DMS 273 treated with DMSO at 0.1 percent for 48 hours (cell line): ENCODE measurements at places on chromosomes 7 and 10.
A peak's percentile ranks its signal among the peaks of the same experiment; 100 is the strongest.

GRCh38 chr7:151301471-151302462, 39.8 kb upstream of the NUB1 start:
- DNase-seq = no peak

- no peak for DNase-seq
Observed at GRCh38 chr7:18861514-18862118, 255.8 kb downstream of the TWIST1 start.

GRCh38 chr7:151519765-151520418, at the start of gene RHEB:
RHEB (minus strand) TSS chr7:151519895; CDS start chr7:151519511, 384 bp downstream.
- peak; percentile 99 for DNase-seq

DNA sequence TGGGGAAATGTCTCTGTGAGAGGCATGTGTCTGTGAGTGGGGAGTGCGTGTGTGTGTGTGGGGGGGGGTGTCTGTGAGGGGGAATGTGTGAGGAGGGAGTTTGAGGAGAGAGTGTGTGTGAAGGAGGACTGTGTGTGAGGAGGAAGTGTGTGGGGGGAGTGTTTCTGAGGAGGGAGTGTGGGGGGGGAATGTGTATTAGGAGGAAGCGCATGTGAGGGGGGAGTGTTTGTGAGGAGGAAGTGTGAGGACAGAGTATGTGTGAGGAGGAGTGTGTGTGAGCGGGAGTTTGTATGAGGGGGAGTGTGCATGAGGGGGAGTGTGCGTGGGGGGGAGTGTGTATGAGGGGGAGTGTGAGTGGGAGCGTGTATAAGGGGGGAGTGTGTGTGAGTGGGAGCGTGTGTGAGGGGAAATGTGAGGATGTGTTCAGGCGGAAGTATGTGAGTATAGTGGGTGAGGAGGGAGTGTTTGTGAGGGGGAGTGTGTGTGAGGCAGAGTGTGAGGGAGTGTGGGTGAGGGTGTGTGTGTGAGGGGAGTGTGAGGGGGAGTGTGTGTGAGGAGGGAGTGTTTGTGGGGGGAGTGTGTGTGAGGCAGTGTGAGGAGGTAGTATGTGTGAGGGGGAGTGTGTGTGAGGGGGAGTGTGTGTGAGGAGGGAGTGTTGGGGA, 21.8 kb upstream of the PTPRN2 start:
- no peak for DNase-seq

DNA sequence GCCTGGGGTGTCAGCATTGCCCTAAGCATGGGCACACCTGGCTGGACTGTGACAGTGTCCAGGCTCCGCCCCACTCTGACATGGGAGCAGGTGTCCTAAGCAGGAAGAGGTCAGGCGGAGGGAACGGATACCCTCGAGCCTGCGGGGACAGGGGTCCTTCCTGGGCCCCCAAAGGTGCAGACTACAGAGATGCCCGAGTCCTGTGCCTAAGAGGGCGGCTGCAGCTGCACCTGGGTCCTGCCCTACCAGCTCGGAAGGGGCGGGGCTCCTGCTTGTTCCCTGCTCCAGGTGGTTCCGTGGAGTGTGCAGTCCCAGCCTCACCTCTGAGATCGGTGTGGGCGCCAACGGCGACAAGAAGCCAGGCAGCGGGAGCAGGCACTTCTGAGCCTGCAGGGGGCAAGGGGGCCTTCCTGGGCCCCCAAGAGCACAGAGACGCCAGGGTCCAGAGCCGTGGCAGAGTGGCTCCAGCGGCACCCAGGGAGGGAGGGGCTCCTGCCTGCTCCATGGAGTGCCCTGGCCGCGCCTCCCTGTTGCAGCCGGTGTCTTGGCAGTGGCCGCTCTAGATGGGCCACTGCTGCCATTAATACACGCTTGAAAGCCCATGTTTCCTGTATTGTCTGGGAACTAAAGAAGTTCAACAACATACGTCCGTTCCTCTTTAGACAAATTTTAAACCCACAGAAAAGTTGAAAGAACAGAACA, 64.5 kb upstream of the CACNA2D1 start:
- DNase-seq = no peak

DNA sequence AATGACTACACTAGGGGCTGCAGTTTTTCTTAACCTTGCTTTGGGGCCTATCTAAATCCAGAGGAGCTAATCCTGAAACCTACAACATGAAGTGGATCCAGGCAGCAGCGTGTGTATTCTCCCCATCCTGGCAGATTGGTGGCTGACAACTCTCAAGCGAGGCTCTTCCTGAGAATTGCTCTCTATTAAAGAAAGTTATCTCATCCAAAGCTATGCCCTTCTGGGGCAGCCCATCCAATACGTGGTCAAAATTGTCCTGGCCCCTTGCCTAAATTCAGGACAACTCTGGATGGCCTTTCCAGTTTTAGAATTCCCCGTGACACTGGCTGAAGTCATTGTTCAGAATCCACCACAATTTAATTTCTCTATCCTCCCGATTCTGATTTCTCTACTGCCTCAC, 66.1 kb downstream of the IQUB start:
- no peak for DNase-seq

DNA sequence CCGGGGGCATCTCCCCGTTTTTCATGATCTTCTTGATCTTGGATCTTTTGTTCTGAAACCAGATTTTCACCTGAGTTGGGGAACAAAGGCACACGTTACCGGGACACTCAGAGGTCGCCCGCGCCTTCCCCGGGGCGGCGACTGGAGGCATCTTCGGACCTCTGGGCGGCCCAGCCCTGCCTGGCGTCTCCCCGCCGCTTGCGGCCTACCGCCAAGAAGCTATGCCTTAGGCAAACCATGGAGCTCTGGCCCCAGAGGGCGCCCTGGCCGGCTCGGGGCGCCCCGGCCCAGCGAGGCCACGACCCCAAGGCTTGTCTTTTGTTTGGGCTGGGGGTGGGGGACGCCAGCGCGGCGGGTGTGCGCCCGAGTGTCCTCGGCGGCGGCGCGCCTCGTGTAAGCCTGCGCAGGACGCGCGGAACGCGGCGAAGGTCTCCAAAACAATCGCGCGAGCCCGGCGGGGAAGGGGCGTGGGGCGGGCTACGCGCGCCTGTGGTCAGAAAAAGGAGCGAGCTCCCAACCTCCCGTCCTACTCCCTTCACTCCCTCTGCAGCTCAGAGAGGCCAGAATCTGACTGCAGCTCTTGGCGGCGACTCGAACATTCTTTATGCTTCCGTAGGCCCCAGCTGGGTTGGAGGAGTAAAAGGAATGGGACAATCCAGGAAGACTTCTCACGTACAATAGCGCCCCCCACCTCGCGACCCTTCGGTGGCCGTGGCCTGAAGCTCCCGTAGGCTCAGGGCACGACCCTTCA, 3.5 kb downstream of the DLX5 start:
- no peak for DNase-seq

DNA sequence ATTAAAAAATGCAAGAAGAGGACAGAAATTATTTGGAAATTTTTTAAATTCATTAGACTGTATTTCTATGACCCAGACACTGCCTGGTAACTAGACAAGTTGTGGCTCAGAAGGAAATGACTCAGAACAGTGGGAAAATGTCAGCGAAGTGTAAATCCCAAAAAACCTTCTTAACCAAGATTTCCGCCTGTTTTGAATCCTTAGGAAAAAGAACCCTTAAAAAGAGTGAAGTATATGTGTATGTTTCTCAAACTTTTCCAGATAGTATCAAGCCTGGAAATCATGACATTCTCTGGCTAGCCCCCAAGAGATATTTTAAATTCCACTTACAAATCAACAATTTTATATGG, 42.7 kb upstream of the PLXNA4 start:
- DNase-seq = no peak

GRCh38 chr7:139784648-139785047, 6.8 kb upstream of the HIPK2 start:
- DNase-seq = no peak

DNA sequence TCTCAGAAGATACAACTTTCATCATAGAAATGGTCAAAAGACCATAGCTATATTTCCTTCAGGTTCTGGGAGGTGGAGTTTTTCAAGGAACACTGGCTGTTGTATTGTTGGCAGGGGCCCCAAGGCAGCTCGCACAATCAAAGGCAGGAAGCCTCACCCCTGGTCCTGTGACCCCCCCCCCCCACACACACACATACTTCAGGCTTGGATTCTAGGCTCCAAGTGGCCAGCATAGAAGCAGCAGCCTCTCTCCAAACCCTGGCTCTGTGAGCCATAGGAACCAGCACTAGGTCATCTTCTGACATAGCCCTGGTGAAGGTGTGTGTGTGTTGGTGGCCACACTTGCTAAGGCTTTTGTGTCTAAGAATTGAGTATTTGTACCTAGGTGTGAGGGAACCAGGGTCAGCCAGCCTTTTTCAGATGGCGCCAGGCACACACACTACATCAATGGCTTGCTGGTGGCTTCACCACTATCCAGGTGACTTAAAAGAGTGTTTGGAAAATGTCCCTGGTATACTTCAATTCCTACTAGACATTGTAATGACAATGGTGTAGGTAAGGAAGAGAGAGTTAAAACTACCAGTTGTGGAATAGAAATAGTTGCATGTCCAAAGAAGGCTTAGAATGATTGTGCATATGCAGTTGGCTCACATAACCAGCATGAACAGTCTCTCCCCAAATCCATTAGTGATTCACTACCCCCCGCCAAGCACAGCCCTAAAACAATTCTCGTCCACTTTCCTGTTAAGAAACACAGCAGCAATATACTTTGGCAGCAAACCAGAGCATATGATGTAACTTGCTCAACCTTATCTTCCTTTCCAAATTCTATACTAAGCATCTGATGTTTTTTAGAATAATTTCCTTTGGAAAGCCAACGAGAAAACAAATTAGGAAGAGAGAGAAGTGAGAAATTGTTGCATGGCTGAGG, 91.3 kb downstream of the AVL9 start:
- no peak for DNase-seq

DNA sequence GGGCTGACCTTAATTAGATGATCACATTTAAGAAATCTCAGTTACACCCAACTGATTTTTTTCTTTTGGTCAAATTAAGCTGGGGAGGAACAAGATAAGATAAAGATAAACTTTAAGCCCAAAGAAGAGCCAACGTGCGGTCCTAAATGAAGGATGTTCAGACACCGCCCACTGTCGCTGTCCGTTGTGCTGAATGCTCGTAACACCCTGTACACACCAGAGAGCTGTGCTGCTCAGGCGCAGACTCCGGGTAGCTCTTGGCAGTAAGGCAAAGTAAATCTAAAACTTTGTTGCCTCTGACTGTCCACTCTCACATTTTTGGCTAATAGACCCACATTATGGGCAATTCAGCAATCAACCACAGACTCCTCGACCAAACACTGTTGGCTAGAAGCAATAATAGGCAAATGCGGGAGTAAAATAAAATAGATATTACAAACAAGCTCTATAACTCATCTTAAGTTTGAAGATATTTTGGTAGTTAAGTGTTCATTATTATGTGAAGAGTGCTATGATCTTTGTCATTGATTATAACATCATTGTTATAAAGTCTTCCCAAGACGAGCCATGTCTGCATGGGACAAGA, 57.1 kb downstream of the PLPP4 start:
- DNase-seq = no peak

DNA sequence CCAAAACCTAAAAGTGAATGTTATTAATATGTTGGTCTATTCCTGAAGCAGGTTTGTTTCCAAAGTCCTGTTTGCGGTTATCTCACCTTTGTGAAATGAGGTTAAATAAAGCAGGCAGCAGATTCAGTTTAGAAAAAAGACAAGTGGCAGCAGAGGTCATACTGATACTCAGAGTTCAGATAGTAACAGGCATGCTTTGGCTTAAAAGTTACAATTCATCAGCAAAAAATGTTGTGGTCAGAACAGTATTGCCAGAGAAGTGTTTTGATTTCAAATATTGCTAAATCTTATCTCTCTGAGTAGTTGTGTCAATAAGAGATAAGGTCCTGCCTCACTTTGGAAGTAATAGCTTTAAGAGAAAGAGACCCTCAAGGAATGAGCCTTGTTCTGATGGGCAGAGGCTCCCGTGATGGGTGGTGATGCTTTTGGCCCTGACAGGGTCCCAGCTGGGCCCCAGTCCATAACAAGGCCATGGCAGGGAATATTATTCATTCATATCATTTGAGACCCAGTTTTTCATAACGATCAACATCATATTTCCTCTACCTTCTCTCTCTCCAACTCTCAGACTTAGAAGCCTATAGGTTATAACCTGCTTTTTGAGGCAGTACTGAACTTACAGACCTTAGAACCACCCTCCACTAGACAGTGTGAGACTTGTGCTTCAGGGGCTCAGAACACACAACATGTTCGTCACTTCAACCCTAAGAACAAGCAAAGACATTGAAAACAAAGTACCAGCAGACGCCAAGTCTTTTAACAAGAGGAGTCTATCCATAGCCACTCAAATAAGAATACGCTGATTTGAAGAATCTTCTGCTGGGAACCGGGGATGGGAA, 58.5 kb upstream of the AHR start:
- DNase-seq = no peak

- DNase-seq = no peak
Observed at GRCh38 chr10:72593963-72594362, 31.9 kb downstream of the MICU1 start.

DNA sequence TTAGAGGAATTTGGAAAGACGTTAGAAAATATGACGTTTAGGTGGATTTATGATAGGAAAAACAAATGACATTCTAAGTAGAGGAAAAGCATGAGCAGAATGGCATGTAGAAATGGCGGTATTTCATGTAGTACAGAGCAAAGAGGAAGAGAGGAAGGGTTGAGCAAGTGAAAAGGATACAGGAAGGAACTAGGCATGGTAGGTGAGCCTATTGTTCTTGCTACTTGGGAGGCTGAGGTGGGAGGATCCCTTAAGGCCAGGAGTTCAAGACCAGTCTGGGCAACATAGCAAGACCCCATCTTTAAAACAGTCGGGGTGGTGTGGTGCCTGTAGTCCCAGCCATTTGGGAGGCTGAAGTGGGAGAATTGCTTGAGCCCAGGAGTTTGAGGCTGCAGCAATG, 1.2 kb downstream of the GTPBP10 start:
- no peak for DNase-seq

- no peak for DNase-seq
Observed at GRCh38 chr7:97342512-97342911, 225.0 kb downstream of the SDHAF3 start.

DNA sequence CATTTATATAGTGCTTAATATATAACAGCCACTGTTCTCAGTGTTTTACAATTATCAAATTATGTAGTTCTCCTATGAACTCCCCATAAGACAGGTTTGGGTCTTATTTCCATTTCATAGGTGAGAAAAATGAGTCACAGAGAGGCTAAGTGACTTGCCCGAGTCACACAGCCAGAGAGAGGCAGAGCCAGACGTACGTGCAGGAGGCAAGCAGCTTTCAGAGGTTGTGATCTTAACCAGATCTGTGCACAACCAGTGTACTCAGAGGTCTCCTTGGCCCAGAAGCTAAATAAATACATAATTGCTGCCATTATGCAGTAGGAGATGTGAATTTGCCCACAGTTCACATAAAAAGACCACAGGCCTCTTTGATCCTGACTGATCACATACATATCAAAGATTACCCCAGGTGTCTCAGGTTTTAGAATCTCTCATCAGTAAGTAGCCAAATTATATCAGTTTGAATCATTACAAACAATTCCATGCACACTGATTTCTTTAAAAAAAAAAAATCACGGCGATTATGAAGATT, 304.7 kb upstream of the AOAH start:
- no peak for DNase-seq

- DNase-seq = no peak
Observed at GRCh38 chr10:49106451-49106850, 8.9 kb downstream of the VSTM4 start.

- DNase-seq = no peak
Observed at GRCh38 chr7:111012799-111013675, 77.9 kb upstream of the LRRN3 start.

GRCh38 chr10:61970182-61971002, 68.9 kb downstream of the ARID5B start:
- DNase-seq = no peak

GRCh38 chr10:119022846-119023552, 6.5 kb upstream of the NANOS1 start:
- peak; percentile 54 for DNase-seq

GRCh38 chr7:41134300-41135255, 568.3 kb downstream of the INHBA start:
- DNase-seq = no peak
